ENCODE measurements at places on chromosomes 2 and 18.

GRCh38 chr2:217283460-217283859 is 423.6 kb upstream of the TNP1 start:
- DNase-seq = no peak

GRCh38 chr2:202035089-202035940 is 1.7 kb downstream of the FZD7 start:
- no peak for DNase-seq

GRCh38 chr2:223542501-223542900 is 59.7 kb downstream of the SCG2 start:
- DNase-seq = no peak

DNA sequence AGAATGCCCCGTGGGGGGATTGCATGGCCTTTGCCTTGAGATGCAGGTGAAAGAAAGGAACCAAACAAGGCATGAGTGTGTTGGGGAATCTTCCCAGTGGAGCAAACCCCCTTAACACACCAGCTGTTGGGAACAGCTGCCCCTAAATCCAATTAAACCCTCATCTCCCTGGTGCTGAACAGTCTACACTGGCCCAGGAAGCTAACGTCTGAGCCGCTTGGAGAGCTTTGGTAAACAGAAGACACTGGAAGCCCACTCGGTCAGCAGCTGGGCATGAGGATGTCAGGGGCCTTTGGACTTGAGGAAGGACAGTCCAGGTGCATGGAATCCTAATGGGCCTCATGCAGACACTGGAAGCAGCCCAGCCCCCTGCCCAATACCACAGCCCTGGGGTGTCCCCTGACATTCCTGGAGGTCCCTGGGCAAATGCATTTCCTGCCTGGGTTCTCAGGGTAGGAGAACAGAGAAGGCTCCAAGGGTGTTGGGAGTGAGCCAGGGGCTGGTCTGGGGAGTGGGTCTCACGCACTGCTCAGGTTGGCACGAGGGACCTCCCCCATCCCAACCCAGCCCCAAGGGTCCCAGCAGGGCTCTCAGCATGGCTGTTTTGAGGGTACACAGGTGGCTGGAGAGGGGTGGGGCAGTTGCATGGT is 37.7 kb downstream of the GBX2 start:
- DNase-seq = no peak
